Foreskin keratinocyte (primary cell): ENCODE measurements at places on chromosomes 11 and 22. TPM values are rescaled to one million over a fixed set of nuclear protein-coding genes. Genes with fewer than 3 reads are reported as not detected.

DNA sequence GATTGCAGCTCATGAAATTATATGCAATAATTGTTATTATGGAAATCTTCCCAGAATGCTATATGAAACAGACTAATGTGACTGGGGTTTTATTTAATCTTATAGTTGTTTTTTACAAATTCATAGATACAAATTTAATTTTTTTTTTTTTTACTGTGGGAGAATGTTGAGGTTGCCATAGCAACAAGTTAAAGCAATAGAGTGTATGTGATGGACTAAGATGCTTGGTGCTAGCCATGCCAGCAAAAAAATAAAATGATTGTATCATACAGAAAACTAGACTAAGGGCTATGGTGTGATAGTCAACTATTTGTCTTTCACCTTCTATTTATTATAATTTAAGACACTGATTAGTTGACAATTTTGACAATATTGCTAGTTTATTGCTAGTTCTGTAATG, 163.2 kb upstream of the BLID start:
- no peak for DNase-seq

- peak; percentile 94 for DNase-seq
Observed at GRCh38 chr11:102111787-102112508, 1.7 kb downstream of the YAP1 start.

DNA sequence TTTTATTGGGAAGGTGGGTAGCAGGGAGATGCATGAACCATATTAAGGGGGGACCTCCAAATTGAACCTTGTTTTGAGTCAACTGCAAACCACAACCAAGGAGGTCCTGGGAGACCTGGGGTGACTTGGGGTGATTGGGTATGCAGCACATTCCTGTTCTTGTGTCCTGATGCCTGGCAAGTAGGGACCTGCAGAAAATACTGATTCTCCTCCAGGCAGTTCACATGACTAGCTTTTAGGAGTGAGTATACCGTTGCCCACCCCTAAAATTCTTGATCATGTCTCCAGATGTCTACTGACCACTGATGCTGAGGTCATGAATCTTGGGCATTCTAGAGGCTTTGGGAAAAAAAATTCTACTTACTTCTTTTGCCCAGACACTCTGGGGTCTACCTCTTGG, 6.3 kb downstream of the EHF start:
- peak; percentile 84 for DNase-seq

APOL2 gene
- total RNA-seq: 14.7 TPM in 2 replicates

MPPED2 gene
- not detected in 2 replicates for total RNA-seq

DNA sequence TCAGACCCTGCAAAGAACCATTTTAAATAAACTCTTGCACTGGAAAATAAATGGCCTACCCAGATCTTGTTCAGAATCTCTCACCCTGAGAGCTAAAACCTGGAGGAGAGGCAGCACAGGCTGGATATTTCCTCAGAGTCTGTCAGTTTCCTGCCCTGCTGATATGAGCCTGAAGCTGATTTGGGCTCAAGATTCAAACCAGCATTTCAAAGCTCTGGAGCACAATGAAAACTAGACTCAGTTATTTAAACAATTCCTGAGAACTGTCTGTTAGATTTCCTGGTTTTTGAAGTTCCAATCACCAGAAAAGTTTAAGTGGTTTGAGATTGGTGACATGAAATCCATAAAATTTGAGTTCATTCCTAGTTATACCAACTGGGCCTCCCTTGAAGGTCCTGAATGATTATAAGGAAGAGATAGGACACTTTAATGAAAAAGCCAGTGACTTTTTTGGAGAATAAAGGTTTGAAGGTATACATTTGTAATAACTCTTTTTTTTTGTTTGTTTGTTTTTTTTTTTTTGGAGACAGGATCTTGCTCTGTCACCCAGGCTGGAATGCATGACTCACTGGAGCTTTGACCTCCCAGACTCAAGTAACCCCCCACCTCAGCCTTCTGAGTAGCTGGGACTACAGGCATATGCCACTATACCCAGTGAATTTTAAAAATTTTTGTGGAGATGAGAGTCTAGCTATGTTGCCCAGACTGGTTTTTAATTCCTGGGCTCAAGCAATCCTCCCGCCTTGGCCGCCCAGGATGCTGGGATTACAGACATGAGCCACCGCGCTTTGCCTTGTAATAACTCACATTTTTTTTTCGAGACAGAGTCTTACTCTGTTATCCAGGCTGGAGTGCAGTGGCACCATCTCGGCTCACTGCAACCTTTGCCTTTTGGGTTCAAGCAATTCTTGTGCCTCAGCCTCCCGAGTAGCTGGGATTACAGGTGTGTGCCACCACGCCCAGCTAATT, 8.0 kb upstream of the ESAM start:
- DNase-seq: no peak

- DNase-seq: peak; percentile 26
Observed at GRCh38 chr11:94193288-94193687, 64.6 kb downstream of the PANX1 start.

CABP7 gene
- not detected in 2 replicates for total RNA-seq

TMPRSS5 gene
- total RNA-seq: 0.14 TPM in 2 replicates

DNA sequence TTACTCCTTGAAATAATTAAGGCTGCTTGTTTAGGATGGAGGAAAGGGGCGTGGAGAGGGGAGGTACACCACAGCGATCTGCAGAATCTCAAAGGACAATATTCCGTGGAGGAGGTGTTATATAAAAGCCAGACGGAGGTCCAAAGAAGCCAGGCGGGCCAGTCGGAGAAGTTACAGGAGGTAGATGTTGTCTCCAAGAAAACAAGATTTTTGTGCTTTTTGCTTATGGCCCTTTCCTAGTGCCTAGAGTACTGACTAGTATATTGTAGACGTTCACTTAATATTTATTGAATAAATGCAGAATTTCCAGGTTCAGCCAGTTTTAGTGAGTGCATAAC, 761 bp downstream of the ZDHHC13 start:
- no peak for DNase-seq

BEST1 gene
- total RNA-seq: 0.07 and 0.10 TPM in 2 replicates

GRCh38 chr11:88042238-88042637, 133.0 kb downstream of the RAB38 start:
- DNase-seq: no peak

MUC5AC gene
- not detected in 2 replicates for total RNA-seq

TUBA8 gene
- 0.32 and 0.34 TPM in 2 replicates for total RNA-seq

TSKU gene
- 41.4 and 43.3 TPM in 2 replicates for total RNA-seq

RIN1 gene
- total RNA-seq: 35.5 and 40.6 TPM in 2 replicates

DNA sequence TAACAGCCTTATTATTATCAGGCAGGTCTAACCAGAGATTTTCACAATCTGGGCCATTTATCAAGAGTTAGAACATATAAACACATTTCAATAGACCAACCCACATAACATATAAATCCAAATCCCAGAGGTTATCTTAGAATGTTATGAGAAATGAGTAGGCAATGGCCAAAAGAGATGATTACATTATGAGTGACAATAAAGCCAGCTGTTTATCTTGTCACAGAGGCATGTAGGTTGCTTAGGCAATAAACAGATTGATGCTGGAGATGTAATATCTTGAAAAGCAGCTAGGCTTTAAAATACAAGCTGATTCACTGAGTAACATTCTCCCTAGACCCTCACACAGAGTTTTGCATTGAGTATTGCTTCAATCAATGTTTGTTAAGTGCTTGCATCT, 148.5 kb upstream of the SESN3 start:
- DNase-seq: no peak

TTC36 gene
- not detected in 2 replicates for total RNA-seq

DNA sequence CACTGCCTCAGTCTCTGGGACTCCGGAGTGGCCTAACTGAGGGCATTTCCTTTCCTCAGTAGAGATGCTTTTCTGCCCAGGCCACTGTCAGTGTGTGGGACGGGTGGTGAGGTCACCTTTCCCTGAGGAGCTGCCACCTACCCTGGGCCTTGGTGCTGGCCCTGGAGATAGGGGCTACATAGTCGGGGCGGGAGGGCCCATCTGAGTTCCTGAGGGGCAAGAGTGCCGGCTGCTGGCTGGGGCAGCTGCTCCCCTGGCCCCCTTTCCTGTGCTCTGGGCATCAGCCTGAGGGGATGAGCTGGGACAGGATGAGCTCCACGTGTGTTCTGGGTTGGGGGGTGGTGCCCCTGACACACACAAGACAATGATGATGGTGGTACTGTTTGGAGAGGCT, 5.4 kb downstream of the KCNC1 start:
- DNase-seq: no peak

GRCh38 chr11:27912916-27913315, 195.0 kb downstream of the KIF18A start:
- no peak for DNase-seq

DNA sequence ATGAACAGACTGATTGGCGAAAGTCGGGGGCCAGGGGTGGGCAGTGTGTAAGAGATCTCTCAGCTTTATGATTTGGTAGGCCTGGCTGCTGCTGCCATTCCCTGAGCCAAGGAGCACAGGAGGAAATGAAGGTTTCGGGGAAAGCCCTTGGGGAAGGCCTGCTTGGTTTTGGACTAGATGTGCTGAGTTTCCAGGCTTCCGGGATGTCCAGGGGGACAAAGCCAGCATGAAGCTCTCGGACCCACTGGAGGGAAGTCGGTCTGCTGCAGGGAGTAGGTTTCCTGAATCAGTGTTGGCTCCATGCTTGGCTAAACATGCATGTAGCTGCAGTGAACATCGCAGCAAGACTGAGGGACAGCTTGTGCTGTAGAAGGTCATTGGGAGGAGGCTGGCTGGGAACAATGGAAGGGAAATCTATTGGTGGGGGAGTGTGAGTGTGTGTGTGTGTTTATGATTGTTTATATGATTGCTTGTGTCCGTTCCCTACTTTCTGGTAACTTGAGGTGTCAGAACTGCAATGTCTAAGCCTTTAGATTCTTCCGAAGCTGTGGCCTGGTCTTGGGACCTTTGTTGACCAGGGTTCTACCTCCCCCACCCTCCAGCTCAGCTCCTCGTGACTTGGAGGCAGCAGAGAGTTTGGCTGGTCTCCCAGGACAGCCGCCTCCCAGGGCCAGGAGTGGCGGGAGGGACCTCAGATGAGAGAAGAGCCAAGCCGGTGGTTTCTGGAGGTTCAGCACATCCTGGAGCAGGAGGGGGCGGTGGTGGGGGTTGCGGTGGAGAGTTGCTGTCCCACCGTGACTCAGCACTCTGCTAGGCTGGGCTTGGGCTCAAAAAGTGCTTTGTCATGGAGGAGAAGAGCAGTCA, 4.0 kb upstream of the FTH1 start:
- DNase-seq: peak; percentile 79

GRCh38 chr11:132714859-132715440, 817.4 kb downstream of the OPCML start:
- DNase-seq: peak; percentile 20

DNA sequence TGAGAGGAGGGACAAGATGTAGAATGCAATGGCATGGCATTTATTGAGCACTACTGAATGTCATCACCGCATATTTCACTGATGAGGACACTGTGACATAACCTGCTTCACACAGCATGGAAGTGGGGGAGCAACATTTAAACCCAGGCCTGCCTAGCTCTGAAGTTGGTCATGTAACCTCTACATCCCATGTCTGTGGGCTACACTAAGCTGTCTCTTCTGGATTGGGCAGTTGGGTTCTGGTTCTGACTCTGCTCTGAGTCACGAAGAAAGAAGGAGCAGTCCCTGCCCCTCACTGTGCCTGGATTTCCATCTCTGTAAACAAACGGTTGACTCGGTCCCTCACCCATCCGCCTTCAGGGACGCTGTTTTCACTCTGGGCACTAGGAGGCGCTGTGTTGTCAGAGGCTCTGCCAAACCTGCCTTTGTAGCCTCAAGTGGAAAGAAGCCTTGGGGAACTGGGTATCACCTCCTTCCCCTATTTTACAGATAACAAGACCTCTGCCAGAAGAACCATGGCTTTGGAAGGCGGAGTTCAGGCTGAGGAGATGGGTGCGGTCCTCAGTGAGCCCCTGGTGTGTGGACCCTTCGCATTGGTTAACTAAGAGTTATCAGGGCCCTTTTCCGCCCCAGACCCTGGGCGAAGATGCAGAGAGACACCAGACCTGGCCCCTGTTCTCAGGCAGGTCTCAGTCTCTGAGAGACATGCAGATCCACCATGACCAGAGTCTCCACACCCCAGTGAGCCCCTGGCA, 12.7 kb upstream of the ARHGEF17 start:
- DNase-seq: peak; percentile 64

DNA sequence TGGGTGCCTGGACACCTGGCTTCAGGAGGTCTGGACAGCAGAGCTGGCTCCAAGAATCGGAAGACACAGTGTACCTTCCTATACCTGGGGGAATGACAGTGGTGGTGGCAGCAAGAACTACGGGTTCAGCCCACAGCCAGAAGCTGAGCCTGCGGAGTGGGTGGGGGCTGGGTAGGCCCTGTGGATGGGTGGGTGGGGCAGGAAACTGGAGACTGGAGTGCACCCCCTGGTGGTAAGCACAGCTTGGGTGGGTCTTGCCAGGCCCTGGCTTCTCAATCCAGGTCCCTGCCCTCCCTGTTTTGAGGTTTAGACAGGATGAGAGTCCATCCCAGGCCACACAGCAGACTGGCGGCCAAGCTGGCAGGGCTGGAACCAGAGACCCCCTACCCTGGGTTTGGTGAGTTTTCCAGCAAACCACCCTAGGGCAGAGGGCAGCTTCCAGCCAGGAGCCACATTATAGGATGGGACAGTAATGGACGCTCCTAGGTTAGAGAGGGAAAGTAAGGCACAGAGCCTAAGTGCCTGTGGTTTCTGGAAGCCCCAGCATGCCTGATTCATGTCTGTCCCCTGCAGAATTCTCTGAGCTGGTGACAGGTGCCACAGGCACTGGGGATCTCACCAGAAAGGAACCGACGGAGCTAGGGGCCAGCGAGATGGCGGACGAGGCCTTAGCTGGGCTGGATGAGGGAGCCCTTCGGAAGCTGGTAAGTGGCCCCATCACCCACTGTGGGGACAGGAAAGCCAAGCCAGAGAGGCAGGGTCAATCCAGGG, 1.7 kb downstream of the SMTN start:
- DNase-seq: no peak

DNA sequence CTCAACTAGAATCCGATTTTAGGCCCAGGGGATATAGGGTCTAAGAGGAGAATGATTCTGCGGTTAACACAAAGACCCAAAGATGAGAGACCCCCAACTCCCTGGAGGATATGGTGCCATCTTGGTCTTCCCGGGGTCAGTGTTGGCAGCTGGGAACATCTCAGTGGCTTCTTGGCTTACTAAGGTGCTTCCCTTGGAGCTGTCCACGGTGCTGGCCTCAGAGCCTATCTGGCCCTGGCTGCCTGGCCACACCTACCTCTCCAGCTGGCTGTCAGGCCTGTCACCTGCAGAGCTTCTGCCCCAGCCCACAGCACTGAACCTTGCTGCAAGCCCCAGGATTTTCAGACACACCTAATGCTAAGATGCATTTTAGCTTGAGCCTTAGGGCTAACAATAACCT, 70.7 kb upstream of the THY1 start:
- no peak for DNase-seq

- DNase-seq: peak; percentile 54
Observed at GRCh38 chr11:83033972-83034672, 37.6 kb downstream of the RAB30 start.

MMP7 gene
- total RNA-seq: 0.11 TPM in 1 of 2 replicates, not detected in the other

- no peak for DNase-seq
Observed at GRCh38 chr22:19567157-19568009, 43.2 kb upstream of the CLDN5 start.
